ENCODE measurements at places on chromosomes 5 and 9.

- DNase-seq: no peak
Observed at GRCh38 chr5:97635553-97635952, 452.5 kb upstream of the RIOK2 start.

GRCh38 chr5:148934895-148935400 lies 108.5 kb downstream of the ADRB2 start:
- DNase-seq: no peak

GRCh38 chr9:671997-672396 lies 169.5 kb upstream of the DMRT1 start:
- DNase-seq: no peak

DNA sequence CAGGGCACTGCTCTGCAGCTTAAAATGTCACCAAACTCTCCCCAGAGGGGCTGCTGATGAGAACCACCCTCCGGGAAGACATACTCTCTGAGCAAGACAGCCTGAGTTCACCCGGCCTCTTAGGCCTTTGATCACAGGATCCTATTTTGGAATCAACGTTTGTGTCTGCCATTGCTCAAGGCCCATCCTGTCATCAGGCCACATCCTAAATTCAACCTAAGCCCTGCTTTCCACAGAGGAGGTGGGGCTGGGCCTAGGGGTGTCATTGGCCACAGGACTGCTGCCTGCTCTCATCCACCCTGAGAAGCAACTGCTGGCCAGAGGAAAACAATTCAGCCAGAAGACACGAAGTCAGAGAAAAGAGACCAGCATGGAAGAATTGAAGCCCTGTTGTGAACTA lies 351.1 kb upstream of the IRX2 start:
- no peak for DNase-seq

GRCh38 chr5:97085459-97086181 lies 56.8 kb downstream of the LIX1 start:
- DNase-seq: no peak

- DNase-seq: no peak
Observed at GRCh38 chr9:114364134-114365041, 23.4 kb downstream of the AKNA start.

DNA sequence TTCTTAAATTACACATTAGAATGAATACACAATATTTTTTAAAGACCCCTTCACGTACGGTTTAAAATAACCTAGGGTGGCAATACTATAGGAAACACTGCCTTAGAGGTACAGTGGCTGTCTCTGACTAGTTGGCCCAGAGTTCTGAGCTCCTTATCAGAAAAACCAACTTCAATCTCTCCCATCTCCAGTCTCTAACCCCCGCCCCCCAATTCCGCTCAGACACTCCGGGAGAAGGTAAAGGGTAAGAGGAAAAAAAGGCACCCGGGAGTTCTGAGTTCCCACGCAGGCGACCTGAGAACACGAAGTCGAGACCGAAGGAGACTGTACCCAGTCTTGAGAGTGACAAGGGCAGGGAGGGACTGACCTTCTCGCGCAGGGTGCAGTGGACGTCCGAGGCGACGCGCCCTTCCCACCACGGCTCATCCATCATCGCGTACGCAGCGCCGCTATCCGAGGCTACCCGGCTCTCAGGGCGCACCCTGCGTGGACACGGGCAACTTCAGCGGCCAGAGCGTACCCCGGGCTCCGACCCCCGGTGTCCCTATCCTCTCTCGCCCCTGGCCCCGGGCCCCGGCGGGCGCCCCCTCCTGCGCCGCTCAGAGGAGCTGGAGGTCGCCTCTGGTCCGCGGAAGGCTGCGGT lies 752 bp downstream of the CCNJL start:
- no peak for DNase-seq

DNA sequence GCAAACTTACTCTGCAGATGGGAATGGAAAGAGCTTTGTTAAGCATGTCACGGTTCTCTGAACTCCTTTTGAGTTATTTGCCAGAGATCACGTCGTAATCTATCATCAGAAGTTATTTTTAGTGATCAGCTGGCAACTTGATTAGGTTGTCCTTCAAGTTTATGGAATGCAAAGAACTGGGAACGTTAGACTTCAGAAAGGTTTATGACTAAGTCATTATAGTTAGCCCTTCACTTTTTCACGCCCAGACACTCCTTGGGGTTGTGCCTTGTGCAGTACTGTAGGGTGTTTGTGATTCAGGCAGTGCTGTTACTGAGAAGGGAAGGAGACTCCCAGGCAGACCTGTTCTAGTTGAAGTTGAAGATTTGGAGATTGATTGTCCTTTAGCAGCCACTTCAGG lies 26.8 kb upstream of the PHF2 start:
- no peak for DNase-seq

- DNase-seq: no peak
Observed at GRCh38 chr5:62281411-62281810, 24.6 kb upstream of the KIF2A start.

DNA sequence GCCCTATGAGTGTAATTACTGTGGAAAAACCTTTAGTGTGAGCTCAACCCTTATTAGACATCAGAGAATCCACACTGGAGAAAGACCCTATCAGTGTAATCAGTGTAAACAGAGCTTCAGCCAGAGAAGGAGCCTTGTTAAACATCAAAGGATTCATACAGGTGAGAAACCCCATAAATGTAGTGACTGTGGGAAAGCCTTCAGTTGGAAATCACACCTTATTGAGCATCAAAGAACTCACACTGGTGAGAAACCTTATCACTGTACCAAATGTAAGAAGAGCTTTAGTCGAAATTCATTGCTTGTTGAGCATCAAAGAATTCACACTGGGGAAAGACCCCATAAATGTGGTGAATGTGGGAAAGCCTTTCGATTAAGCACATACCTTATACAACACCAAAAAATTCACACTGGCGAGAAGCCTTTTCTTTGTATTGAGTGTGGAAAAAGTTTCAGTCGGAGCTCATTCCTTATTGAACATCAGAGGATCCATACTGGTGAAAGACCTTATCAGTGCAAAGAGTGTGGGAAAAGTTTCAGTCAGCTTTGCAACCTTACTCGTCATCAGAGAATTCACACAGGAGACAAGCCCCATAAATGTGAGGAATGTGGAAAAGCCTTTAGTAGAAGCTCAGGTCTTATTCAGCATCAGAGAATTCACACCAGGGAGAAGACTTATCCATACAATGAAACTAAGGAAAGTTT lies 9.9 kb downstream of the ZNF189 start:
- no peak for DNase-seq

GRCh38 chr5:158553962-158554336 lies 545.8 kb downstream of the EBF1 start:
- no peak for DNase-seq

DNA sequence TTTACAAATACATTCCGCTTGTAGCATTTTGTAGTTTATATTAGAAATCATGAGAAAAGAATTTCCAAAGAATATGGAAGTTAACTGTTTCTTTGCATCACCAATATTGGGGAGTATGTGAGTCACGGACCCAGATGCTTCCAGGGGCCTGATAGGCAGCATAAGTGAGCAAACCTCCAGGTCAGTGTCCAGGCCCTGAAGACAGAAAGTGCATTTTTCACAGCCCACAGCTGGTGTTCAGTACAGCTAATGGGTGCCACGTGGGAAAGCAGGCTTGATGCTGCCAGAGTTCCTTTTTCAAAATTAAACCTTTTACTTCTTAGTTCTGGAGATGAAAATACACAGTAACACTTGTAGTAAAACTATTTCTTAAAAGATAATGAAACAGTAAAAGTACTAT lies 454.4 kb upstream of the ACTBL2 start:
- DNase-seq: no peak

- DNase-seq: no peak
Observed at GRCh38 chr5:15695215-15695731, 195.3 kb downstream of the FBXL7 start.

DNA sequence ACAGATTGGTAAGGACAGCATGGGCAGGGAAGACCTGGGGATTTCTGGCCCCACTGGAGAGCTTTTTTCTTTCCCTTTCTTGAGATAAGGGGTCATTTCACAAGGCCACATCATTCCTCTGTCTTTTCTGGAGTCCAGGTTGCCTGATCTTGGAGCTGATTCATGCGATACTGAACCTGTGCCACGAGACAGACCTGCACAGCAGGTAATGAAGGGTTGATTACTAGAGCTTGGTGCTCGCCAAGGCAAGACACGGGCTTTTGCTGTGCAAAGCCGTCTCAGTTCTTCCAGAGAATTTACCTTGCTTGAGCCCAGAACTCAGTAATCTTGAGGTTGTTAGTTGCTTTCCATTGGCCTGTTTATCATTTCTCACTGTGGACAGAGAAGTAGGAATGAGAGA lies 39.2 kb downstream of the NUP188 start:
- DNase-seq: no peak

DNA sequence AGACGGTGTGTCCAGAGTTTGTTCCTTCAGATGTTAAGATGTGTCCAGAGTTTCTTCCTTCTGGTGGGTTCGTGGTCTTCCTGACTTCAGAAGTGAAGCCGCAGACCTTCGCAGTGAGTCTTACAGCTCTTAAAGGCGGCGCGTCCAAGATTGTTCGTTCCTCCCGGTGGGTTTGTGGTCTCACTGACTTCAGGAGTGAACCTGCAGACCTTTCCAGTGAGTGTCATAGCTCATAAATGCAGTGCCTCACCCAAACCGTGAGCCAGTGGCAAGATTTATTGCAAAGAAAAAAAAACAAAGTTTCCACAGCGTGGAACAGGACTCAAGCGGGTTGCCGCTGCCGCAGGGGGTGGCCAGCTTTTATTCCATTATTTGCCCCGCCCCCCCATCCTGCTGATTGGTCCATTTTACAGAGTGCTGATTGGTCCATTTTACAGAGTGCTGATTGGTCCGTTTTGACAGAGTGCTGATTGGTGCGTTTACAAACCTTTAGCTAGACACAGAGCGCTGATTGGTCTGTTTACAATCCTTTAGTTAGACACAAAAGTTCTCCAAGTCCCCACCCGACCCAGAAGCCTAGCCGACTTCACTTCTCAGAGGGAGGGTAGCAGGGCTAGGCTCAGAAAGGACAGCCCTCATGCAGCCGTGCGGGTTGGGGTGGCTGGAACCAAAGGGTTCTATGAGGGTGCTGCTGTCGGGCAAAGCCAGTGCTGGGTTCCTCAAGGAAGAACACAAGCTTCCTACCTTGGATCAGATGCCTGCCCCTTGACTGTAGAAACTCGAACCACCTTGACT lies 9.1 kb upstream of the RNF130 start:
- DNase-seq: no peak

GRCh38 chr5:106522296-106522695 lies 1148.4 kb downstream of the EFNA5 start:
- no peak for DNase-seq

GRCh38 chr5:10486511-10487344 lies 45.0 kb downstream of the ROPN1L start:
- no peak for DNase-seq

DNA sequence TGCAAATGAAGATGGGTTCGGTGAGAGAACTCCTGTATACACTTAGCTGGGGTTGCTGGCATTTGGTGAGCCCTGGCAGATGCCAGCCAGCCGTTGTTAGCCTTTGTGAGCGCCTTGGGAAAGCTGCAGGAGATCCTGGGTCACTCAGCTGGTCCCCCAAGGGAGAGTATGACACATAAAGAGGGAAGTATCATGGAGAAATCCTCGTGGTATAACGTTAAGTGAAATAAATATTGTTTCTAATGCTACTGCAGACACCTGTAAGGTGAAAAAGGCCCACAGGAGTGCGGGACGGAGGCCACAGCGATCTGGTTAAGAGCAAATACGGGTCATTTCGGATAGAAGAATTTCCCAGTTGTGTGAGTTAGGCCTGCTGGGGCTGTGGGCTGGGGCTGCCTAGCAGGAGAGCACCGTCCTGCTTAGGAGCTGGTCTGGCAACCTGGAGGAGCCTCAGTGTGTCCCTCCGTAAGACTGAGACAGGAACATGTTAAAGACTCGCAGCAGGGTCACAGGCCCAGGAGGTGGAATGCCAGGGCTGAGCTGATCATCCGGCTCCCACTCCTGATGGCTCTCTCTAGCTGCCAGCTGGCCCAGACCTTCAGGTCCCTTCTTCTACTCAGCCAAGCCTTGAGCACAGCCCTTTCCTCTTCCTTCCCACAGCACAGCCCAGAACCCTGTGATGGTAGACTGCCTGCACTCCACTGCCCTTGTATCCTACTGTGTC lies 4.9 kb downstream of the NKX2-5 start:
- no peak for DNase-seq

DNA sequence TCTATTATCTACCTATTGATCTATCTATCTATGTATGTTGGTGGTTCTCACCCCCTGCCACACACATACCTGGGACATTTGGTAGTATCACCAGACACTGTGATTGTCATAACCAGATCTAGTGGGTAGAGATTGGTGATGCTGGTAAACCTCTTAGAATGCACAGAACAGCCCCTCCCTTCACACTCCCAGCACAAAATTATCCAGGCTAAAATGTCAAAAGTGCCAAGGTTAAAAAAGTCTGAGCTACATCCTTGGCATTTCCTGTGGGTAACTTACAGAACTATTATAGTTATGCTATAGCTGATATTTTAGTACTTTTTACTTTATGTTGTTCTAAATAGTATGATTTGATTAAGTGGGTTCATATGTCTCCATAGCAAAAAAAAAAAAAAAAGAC lies 151.0 kb downstream of the FER start:
- DNase-seq: no peak

DNA sequence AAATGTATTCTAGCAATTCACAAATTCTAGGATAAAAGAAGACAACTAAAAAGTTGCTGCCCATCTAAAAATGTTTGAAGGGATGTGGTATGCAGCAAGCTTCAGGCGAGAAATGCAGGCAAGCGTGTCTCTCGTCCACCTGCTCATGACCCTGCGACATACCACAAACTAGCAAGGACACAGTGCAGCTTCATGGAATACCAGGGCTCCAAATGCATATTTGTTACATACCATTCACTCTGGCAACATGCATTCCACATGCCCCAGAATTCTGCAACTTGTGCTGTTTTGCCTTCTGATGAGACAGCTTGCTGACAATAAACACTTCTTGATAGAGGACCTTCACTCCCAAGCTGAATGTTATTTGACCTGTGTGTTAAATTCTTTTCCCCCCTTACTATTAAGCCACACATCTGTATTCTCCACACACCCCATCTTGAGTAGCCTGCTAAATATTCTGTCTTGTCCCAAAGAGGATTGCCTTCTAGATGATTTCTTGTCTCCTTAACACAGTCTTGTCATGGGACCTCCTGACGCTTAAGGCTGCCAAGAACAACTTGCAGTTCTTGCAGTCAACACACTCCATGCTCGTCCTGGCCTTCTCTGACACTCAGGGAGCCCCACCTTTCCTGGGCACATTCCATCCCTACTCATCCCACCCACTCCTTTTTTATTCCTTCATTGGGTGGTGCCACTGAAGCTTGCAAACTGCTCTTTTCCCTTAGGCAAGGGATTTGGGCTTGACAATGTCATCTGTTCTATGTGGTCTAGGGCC lies 340.5 kb downstream of the PIK3R1 start:
- DNase-seq: no peak

- no peak for DNase-seq
Observed at GRCh38 chr5:153537207-153537606, 46.7 kb downstream of the GRIA1 start.

- DNase-seq: no peak
Observed at GRCh38 chr9:114184071-114184470, 28.7 kb downstream of the COL27A1 start.

Measured in NCI-H1092 (cell line).